ENCODE measurements at places on chromosomes 16 and 17.

DNA sequence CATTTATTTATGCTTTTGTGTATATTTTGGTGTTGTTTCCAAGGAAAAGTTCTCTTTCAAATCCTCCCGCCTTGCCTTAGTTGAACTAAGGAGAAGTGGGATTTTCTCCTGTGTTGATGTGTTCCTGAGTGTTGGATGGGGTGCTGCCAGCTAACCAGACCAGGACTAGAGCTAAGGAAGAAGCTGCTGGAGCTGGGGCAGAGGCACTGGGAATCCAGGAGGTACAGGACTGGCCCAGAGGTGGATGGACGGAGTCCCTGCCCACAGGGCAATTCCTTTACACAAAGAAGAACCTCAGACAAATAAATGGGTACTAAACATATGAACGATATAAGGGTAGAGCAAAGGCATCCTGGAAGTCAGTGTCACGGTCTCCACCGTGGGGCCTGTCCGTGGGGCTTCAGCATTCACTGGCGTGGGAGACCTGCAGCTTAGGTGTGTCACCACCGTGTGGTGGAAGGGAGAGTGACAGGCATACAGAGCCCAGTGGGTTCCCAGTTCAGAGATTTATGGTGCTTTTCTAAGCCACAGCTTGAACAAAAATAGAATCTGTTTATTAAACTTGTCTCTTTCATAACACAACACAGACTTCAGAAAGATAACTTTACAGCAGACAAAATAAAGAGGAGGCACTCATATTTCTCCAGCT lies 270.7 kb downstream of the NTN1 start:
- DNase-seq, result peak; percentile 34

- no peak for DNase-seq
These were observed 763 bp upstream of the ACTG1 start for GRCh38 chr17:81513372-81513752.

DNA sequence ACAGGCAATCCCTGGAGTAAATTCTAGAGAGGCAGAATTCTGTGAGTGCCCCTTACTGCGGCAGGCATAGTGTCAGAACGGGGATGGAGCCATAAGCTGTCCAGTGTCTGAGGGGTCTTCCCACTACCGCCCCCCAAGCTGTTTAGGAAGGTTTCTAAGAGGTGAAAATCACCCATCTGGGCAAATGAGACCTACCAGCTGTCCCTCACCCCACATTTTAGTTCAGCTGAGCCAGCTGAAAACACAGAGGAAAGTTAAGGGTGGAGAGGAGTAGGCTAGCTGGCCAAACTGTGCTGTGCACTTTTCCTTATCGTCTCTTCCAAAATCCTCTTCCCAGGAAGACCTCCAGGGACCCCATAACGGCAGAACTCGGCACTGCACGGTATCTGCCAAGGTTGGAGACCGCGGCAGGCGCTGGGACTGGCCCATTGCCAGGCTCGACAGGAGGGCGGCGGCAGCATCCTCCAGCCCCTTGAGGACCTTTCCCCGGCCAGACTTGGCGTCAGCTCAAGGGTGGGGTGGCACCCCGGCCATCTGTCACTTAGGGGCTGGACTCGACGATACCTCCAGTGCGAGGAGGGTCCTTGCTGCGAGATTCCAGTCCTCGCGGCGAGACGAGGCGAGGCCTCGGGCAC lies 955 bp downstream of the ACLY start:
- DNase-seq, result peak; percentile 40

GRCh38 chr17:67435122-67435521 lies 58.0 kb downstream of the PITPNC1 start:
- peak; percentile 29 for DNase-seq

GRCh38 chr17:63991611-63992010 lies 6.5 kb upstream of the PRR29 start:
- DNase-seq, result no peak

GRCh38 chr16:56022818-56023217 lies 147.6 kb upstream of the CES5A start:
- no peak for DNase-seq

DNA sequence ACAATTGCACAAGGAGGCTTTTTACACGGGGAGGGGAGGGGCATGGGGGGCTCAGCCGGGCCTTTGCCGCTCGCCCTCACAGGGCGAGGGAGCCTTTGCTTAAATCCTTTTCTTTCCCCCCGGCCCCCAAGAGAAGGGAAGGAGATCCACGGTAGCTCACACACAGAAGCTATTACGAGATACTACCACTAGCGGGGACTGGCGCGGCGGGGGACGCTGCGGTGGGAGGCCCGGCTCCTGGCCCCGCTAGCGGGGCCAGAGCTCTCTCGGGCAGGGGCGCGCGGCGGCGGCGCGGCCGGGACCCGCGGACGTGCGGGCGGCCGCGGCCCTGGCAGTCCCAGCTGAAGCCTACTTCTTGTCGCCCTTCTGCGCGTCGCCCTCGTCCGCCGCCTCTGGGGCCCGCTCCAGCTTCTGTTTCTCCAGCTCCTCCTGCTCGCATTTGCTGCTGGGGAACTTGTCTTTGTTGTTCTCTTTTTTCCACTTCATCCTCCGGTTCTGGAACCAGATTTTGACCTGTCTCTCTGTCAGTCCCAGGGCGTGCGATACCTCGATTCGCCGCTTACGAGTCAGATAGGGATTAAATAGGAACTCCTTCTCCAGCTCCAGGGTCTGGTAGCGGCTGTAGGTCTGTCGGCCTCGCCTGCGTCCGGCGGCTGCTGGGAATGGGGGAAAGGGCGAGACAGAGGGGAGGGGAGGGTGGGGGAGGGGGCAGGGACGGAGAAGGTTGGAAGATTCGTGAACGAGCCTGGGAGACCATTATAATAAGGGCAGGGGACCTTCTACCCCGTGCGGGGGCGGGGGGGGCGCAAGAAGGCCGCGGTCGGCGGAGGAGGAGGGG lies 2.0 kb downstream of the HOXB8 start:
- DNase-seq, result no peak

- DNase-seq, result no peak
These were observed 75.9 kb downstream of the PRKCA start for GRCh38 chr17:66378296-66378695.

- peak; percentile 33 for DNase-seq
These were observed 24.4 kb downstream of the SRL start for GRCh38 chr16:4217204-4218131.

DNA sequence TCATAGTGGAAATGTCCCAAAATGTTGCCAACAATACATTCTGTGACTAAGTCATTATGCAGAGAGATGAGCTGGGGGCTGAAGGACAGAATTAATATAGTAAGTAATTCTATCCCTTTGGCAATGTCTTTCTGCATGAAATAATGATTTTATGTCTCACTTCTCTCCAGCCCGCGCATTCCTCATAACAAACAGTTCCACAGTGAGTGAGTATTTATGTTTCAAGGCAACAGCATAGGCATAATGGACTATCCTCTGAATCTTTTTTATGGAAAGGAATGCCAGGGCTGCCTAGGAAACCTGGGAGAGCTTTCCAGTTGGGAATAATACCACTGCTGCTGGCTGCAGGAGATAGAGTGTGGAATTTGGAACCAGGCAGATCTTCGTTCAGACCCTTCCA lies 477.7 kb downstream of the HS3ST4 start:
- no peak for DNase-seq

- DNase-seq, result no peak
These were observed 31.8 kb downstream of the CEP95 start for GRCh38 chr17:64538508-64539130.

DNA sequence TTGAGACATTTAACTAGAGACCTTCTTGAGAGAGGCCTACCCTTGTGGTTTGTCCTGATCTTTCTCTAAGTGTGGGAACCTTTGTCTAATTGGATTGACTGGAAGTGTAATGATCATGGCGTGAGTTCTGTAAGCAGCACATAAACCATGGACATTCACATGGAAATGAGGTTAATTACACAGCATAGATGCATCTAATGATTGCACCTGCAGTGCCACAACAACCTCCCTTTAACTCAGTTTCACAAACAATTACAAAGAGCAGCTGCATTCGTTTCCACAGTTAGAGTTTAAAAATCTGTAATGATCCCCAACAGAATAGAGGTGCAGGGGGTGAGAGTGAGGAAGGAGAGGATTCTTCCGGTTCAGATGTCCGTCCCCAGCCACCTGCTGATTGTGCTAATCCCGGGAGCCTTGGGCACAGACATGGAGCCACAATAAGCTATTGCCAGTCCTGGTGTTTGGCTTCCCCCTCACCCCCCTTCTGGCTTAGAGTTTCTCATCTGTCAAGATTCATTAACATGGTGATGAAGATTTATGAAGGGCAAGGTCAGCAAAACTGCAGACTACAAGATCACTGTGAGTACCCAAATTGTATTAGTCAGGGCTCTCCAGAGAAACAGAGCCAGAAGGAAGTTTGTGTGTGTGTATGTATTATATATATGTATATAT lies 659.2 kb upstream of the SOX9 start:
- DNase-seq, result no peak

- no peak for DNase-seq
These were observed 4.8 kb upstream of the ABCC3 start for GRCh38 chr17:50629902-50630301.

DNA sequence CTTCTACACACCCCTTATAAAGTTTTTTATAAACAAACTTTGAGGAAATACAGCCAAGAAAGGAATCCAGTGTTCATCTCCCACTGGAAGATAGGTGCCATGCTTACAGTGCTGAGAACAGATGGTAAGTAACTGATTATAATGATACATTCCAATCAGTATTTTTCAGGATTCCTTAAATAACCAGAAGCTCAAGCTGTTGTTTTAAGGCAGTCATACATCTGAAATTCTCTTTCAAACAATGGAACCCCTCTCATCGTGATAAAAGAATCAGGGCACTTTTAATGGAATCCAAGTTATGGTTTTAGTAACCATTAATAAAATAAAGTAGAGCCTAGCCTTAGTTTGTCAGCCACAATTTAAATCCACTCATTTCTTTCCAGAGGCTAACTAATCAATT lies 56.1 kb upstream of the STAC2 start:
- peak; percentile 67 for DNase-seq

DNA sequence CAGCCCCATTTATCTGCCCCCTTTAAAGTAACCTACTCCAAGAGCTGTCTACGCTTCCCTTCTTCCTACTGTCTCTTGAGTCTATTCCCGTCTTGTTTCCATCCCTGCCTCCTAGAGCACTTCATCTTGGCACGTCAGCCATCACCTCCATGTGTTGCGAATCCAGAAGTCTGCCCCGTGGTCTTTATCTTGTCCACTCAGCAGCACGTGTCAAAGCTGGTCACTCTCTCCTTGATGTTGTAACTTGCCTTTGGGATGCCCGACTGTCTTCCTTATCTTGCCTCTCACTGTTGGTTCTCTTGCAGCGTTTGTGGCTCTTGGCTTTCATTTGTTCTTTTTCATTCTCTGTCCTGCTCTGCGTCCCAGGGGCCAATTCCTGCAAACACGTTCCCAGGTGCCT lies 99.4 kb downstream of the PLCG2 start:
- no peak for DNase-seq

DNA sequence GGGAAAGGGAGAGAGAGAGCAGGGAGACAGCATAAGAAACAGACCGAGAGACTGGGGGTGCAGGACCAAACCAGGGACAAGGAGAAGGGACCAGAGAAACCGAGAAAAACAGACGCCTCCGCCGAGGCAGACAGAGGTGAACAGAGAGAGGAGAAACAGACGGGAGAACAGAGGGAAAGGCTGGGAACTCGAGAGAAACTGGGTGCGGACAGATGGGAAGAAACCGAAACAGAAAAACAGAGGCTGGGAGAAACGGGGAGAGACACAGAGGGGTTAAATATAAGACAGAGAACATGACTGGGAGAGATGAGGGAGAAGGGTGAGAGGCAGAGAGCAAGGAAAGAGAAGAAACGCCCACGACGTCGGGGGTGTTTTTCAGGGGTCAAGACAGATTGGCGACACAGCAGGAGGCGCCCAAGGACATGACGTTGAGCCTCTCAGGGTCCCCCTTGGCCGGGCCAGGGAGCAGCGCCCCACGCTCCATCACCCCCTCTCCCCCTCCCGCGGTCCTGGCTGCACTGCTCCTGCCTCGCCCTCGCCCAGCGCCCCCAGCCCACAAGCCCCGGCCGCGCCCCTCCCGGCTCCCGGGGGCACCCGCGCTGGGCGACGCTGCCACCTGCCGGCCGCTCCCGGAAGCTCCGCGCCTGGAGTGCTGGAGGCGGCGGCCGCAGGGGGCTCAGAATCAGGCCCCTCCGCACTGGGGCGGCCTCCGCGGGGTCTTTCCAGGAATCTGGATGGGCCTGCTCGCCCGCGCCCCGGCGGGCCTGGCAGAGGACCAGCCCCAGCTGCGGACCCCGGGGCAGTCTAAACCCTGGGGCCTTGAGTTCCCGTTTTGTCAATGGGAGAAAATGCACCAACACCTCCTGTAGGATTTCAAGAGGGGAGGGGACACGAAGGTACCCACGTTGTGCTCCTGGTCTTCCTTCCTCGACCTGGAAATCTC lies 1.3 kb upstream of the TMEM92 start:
- peak; percentile 71 for DNase-seq

DNA sequence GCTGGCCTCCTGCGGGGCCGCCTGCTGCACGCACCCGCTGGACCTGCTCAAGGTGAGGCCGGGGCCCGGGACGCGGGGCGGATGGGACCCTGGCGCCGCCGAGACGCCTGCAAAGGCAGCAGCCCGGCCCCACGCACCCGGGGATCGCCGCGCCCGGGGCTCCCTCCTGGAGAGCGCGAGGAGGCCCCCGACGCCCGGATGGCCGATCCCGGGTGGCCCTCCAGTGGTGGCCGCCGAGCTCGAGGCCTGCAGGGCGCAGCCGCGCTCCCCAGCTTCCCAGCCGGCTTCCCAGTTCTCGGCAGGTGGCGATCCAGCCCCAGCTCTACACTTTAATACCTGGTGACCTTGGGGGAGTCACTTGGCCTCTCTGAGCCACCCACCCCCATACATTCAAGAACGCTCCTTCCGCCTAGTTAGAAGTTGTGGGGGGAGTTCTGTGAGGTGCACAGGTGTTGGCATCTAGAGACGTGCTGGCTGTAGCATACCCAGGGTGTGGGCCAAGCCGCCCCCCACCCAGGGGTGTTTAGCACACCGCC lies 452 bp downstream of the SLC25A10 start:
- DNase-seq, result no peak

DNA sequence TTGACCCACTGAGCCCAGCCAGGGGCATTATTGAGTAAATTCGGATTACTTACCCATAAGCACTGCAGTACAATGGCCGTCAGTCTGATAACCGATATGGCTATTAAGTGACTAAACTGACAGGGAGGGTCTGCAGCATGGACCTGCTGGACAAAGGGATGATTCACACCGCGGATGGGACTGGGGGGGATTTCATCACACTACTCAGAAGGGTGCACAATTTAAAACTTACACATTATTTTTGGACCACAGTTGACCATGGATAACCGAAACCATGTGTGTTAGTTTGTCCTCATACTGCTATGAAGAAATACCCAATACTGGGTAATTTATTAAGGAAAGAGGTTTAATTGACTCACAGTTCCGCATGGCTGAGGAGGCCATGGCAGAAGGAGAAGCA lies 106.5 kb downstream of the ABCC6 start:
- DNase-seq, result no peak

All from fibroblast of the aortic adventitia (primary cell).